ENCODE measurements at places on chromosomes 2 and 18.
A peak's percentile ranks its signal among the peaks of the same experiment; 100 is the strongest.

DNA sequence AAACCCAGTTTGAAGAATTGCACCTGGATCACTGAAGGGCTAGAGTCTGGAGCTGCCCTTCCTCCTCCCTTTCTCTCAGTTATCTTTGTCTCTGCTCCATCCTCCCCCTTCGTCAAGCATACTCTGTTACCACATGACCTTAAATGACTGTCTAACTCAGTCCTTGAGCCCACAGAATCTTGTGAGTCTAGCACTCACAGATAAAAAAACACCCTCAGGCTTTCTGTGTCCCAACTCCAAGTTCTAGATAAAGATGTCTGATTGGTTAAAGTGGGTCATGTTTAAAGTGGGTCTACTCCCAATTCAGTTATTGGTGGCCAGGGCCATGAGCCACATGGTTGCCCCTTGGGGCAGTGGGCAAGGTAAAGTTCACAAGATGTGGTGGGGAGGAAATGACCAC lies 53.5 kb upstream of the CYP1B1 start:
- no peak overlapping the region for H3K27ac ChIP-seq
- no peaks in the 10 kb centered on the region for H3K4me1 ChIP-seq
- no peaks in the 10 kb centered on the region for H3K36me3 ChIP-seq
- peaks cover 7% of the 10 kb centered on the region for H3K27me3 ChIP-seq

- H3K4me1 ChIP-seq: peaks cover 2% of the 10 kb centered on the region
- no peak overlapping the region for H3K4me3 ChIP-seq
- no peak overlapping the region for H3K27ac ChIP-seq
- DNase-seq: no peak
- no peaks in the 10 kb centered on the region for H3K36me3 ChIP-seq
Observed at GRCh38 chr2:36792951-36793350, 96.4 kb downstream of the VIT start.

DNA sequence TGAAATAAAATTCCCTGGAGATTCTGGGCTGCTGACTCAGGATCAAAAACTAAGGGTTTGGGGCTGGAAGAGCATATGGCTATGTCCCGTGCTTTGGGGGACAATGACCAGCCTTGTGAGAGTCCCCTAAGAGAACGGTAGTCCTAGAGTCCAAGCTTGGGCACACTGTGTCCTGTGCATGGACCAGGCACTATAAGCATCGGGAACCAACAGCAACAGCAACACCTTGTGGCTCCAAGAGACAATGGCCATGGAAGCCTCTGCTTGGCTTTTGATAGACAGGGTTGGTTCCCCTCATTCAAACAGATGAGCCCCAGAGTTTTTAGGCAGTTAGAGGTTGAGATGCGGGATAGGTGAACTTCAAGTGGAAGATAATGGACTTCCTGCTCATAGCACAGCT lies 294.4 kb upstream of the CHAC2 start:
- no peak for DNase-seq
- H3K27me3 ChIP-seq: no peaks in the 10 kb centered on the region
- no peaks in the 10 kb centered on the region for H3K36me3 ChIP-seq
- H3K4me1 ChIP-seq: no peaks in the 10 kb centered on the region
- H3K27ac ChIP-seq: no peak overlapping the region
- no peak overlapping the region for H3K4me3 ChIP-seq

DNA sequence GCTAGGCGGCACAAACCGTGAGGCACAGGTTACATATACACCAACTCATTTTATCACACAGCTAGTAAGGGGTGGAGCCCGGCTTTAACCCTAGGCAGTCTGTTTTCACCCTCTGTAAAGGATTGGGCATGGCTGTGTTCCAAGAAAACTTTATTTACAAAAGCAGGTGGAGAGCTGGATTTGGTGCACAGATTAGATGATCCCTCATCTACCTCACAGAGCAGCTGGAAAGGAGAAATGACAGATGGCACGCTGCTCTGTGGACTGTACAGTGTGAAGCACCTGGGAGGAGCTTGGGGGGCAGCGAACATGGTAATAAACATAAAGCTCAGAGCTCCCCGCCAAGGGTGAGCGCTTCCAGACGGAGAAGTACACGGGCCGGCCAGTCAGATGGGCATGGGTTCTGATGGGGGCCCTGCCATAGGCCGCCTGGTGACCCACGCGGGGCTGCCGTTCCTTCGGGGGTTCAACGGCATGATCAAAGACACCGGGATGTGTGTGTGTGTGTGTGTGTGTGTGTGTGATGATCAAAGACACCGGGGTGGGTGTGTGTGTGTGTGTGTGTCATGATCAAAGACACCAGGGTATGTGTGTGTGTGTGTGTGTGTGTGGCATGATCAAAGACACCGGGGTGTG lies 862 bp upstream of the TMEM177 start:
- H3K4me3 ChIP-seq: peak overlapping the region; percentile 80
- peaks cover 15% of the 10 kb centered on the region for H3K36me3 ChIP-seq
- peak overlapping the region; percentile 63 for H3K27ac ChIP-seq
- peaks cover 23% of the 10 kb centered on the region for H3K27me3 ChIP-seq

GRCh38 chr18:51235009-51235789 lies 37.7 kb upstream of the MEX3C start:
- no peak for DNase-seq
- no peak overlapping the region for H3K4me3 ChIP-seq
- H3K27me3 ChIP-seq: peaks cover 4% of the 10 kb centered on the region
- no peak overlapping the region for H3K27ac ChIP-seq

DNA sequence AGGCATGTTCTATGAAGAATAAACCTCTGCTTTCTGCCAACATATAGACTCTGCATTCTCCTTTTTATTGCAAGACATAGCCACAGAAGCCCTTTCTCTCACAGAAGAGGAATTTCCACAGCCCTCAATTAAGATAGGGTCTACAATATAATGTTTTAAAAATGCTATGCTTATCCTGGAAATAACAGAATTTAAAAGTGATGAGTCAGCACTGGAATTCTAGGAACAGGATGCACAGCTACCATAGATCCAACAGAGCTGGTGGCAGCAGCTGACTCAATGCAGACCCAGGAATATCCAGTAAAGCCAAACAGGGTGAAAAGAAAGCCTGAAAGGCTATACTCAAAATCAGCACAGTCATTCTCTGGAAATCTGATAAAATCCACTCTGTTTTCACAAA lies 866.9 kb downstream of the TRIB2 start:
- DNase-seq: no peak
- H3K4me3 ChIP-seq: no peak overlapping the region
- no peaks in the 10 kb centered on the region for H3K27me3 ChIP-seq
- no peaks in the 10 kb centered on the region for H3K4me1 ChIP-seq
- no peak overlapping the region for H3K27ac ChIP-seq
- no peaks in the 10 kb centered on the region for H3K36me3 ChIP-seq

DNA sequence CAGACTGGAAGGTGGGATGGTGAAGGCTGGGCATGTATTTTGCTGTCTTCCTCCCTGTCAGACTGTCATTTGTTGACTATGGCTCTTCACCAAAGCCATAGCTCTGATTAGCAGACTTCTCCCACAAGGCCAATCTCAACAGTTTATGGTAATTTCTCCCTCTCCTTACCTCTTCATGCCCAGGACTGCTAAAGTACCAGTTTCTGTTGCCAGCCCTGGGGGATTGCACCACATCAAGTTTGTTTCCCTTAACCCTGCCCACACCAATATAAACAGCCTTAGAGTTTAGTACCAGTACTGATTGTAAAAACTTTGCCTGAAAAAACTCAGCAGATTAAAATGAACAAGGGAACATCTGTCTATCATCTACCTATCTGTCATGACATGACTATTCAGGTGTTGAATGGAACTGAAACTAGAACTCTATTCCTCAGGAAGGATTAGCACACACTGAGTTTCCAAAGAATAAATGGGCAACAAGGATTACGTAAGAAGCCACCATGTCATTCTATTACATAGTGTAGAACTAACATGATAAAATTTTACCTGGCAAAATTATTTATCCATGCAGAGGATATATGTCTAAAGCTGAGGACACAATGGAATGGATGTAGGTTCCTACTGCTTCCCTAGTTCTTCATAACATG lies 13.7 kb downstream of the FEZ2 start:
- H3K36me3 ChIP-seq: peaks cover 57% of the 10 kb centered on the region
- peaks cover 2% of the 10 kb centered on the region for H3K4me1 ChIP-seq
- H3K27ac ChIP-seq: no peak overlapping the region
- H3K4me3 ChIP-seq: no peak overlapping the region
- no peaks in the 10 kb centered on the region for H3K27me3 ChIP-seq

DNA sequence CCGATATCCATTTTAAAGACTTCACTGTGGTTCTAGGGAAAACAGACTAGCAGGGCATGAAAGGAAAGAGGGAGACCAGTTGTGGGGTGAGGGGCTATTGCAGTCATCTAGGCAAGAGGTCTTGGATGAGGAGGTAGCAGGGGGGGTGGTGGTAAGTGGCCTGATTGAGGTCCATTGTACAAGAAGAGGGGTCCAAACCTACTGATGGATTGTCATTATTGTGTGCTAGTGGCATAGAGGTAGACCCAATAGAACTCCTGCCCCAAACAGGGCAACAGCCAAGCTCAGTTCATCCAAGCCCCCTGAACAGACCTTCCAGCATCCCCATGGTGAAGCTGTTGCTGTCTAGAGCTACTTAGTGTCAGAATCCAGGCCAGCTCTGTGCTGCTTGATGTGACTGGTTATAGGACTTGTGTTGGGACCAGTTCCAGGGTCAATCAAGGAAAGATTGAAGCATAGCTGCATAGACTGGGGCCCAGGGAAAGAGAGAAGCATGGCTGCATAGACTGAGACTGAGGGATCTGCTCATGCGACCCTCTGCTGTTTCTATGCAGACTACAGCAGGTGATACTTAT lies 7.0 kb downstream of the ASAP2 start:
- H3K4me1 ChIP-seq: no peaks in the 10 kb centered on the region
- H3K27ac ChIP-seq: no peak overlapping the region
- no peak for DNase-seq
- no peaks in the 10 kb centered on the region for H3K36me3 ChIP-seq
- peaks cover 58% of the 10 kb centered on the region for H3K27me3 ChIP-seq
- H3K4me3 ChIP-seq: no peak overlapping the region

DNA sequence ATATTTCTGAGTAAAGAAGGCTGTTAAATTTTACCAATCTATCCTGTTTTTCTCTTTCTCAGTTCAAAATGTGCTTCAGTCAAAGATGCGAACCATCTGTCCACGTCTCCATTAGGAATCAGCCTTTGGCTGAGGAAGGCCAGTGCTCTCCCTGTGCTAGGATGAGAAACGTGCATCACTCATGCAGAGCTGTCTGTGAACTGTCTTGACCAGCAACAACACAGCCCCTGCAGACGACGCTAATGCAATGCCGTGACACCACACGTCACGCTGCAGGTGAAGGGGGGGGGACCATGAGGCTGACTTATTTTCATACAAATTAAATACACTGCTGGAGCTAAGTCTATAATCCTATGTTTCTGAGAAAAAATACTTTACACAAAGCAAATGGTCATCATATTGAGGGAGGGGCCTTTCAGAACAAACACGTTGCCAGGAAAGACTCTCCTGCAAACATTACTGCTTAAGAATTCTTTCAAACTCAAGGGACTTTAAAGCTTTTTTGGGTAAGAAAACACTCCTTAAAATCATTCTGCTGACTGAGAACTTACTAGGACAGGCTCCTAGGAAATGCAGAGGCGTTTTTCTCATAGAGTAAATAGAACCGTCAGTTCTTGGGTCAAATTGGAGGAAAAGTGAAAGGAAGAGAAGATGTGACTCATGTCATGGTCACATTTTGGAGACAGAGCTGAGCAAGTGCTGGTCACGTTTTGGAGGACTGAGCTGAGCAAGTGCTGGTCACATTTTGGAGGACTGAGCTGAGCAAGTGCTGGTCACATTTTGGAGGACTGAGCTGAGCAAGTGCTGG lies 97.0 kb downstream of the MBP start:
- H3K36me3 ChIP-seq: peaks cover 52% of the 10 kb centered on the region
- DNase-seq: no peak
- H3K27me3 ChIP-seq: no peaks in the 10 kb centered on the region
- no peak overlapping the region for H3K4me3 ChIP-seq

Measured in activated naive CD4-positive, alpha-beta T cell treated with anti-CD3 and anti-CD28 coated beads, Interleukin-2, amount 10 ng/mL, durations not matched to agents 7 days and 5 days (primary cell).